ENCODE measurements at places on chromosomes 7 and 10.
A peak's percentile ranks its signal among the peaks of the same experiment; 100 is the strongest.

- no peak for DNase-seq
These were observed 28.9 kb upstream of the PCGF5 start for GRCh38 chr10:91191584-91191919.

DNA sequence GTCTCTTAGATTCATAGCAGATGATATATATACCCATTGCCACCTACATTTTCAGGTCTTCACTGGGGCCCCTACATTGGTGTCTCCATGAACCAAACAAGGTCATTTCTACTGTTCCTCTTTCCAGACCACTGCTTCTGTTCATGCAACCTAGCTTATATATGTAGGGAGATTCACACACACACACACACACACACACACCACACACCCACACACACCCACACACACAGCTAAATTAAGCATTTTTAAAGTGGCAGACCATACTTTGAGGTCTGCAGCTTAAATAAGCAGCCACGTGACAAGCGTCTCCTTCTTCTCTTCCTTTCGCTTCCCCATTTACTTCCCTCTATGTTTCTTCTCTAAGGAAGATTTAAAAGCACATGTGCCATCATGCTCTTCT is 70.0 kb upstream of the CC2D2B start:
- DNase-seq: no peak

- no peak for DNase-seq
These were observed 1.4 kb upstream of the PKD1L1 start for GRCh38 chr7:47949703-47950102.

DNA sequence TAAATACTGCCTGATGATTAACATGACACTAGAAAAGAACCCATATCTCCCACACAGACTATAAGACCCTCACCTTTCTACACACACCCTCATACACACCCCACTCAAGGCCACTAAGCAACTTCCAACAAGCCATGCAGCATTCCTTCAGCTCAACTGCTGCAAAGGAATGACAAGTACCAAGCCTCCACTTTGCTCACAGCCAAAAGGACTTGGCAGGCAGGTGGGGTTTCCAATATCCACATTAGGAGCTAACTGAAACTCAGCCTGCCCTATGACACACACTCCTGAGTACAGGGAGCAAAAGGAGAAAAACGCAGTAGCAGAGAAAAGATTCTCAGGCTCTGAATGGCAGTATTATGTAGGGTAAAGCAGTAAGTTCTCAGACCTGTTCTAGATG is 13.4 kb downstream of the USP54 start:
- peak; percentile 81 for DNase-seq

- no peak for DNase-seq
These were observed 222.6 kb downstream of the EBF3 start for GRCh38 chr10:129741280-129741977.

GRCh38 chr7:73888959-73889358 is 28.0 kb downstream of the TMEM270 start:
- DNase-seq: no peak

DNA sequence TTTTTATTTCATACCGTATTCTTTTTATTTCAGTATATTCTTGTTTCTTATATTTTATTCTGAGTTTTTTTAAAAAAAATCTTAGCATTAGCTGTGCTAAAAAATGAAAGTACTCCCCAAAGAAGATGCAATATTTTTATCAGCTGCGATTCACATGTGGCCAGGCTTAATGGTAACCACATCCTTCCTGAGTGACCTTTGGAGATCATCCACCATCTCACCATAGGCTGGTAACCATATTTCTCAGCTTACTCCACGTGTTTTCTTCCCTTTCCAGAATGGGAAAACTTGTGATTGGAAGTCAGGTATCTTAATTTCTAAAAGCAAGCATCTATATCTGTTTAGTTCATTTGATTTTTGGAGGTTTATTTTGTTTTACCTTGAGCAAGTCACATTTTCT is 18.8 kb upstream of the LIPM start:
- DNase-seq: peak; percentile 45

- DNase-seq: no peak
These were observed 10.0 kb downstream of the TLX1 start for GRCh38 chr10:101140950-101141615.

DNA sequence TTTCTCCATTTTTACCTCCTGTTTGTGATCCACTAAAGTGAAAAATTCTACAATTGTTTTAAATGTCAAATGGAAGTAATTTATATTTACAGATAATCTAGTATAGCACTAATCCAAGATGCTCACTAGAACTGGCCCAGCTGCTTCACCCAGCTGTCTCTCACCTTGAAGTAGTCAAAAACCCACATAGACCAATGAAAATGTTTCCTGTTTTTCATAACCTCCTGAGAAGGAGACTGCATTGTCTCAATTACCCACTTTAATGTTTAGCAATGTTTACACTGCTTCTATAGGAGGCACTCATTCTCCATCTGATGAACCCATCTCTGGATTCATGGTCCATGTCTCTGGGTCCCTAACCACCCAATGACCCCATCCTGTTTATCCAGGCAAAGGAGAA is 56.1 kb upstream of the ADO start:
- DNase-seq: no peak

GRCh38 chr10:18610517-18610916 is 40.9 kb downstream of the NSUN6 start:
- DNase-seq: peak; percentile 80

DNA sequence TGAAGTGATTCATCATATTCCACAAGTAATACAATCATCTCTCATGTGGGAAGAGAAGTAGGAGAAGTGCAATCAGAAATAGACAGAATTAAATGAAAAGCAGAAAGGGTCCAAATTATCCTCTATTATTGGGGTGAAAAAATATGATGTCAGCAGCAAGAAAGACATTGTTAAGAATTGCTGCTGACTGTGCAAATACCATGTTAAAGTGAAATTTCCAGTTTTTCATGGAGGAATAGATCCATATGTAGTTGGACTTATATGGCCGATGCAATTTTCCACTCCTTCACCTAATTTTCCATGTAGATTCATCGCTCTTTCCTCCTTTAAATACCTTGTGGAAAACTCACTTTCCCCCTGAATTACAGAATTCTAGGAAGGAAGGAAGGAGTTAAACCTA is 819.8 kb downstream of the GATA3 start:
- DNase-seq: no peak

DNA sequence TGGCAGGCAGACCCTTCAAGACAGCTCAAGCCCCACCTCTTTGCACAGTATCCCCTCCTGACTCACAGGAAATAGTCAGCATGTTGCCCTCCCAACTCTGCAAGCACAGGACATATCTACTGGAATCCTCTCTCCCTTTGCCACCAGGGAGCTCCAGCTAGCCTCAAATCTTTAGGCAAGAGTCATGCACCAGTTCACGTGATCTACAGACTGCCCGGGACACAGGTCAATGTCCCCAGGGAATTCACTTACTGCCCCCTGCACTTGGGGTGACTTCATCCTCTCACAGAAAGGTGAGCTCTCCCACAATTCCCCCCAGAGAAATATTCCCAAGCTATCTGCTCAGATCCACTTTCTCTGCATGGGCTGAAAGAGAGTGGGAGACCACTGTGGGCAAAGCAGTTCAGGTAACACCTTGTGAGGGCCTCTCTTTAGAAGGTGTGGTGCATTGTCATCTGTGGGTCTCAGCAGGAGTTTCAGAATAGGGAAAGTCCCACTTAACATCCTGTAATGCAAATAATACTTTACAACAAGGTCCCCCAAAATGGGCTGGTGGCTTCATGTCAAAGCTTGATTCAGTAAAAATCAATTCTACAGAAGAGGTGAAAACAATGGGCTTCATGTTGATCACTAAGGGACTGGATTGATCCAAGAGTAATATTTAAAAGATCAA is 129.9 kb downstream of the NOC3L start:
- no peak for DNase-seq

- DNase-seq: no peak
These were observed 319.7 kb upstream of the POM121L12 start for GRCh38 chr7:52715701-52716100.

- DNase-seq: no peak
These were observed 2.0 kb upstream of the ASB13 start for GRCh38 chr10:5668429-5668828.

DNA sequence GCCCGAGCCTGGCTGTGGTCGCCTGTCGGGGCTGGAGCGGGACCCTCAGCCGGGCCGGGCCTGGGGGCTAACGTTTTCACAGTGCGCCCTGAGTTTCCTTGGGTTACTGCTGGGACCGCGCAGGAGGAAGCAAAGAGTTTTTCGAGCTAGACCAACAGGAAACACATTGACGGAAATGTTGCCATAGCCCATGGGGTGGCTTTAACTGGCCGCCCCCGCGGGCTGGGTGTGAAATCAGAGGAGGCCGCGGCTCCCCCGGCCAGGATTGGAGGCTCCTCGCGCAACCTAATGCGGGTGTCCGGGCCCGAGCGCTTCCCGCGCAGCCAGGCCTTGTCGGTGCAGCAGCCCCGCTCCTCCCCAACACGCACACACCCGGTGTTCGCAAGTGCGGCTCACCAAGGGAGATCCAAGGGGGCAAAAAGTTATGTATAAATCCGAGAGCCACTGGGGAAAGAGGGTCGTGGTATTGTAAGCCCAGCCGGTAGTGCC is 1.9 kb downstream of the HHEX start:
- DNase-seq: no peak

DNA sequence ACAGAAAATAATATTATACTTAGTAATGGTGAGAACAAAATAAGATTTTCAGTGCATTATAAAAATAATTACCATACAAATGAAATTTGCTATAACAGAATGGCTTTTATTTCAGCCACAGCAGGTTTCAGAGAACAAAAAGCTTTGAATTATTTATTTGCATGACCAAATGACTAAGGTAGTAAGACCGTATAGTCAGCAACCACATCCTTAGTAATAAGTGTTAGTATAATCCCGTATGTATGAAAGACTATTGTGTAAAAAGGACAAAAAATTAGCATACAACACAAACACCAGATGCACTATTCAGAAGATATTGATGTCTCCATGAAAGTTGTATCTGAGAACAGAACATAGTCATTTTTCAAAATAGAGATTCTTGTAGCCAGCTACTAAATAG is 12.2 kb downstream of the PDZD8 start:
- DNase-seq: peak; percentile 76

DNA sequence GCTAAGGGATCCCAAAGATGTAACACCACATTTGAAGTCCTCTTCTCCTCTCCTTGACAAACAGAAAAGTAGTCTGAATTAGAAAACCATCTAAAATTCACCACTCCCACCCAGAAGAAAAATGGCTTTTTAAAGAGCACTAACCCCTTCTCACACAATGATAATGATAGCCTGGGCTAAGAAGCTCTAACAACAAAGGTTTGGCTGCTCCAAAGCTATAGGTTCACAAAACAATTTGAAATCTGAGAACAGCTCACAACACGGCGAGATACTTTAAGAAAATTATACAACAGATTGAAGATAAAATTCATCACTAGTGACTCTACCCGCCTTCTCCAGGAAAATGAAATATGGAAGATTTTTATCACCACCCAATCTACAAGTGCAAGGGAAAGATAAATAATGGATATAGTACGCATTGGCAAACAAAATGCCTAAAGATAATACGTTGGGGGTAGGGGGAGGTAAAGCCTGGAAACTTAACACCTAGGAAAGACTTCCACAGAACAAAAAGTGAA is 7.4 kb downstream of the ITGB1 start:
- DNase-seq: no peak

DNA sequence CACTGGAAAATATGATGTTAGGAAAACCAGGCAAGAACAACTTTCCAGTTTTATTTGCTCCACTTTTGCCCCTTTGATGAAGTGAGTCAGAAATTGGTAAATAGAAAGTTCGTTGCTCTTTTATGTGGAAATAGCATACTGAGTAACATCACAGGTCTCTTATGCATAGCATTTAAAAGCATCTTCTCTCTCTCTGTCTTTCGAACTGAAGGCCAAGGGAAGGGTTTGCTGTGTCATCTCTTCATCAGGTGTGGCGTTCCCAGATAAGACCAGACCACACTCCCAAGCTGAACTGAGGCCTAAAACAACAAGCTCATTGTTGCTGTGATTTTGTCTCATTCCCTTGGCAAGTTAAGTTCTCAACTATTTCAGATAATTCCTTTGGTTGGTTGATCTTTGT is 131.8 kb upstream of the GRB10 start:
- no peak for DNase-seq

DNA sequence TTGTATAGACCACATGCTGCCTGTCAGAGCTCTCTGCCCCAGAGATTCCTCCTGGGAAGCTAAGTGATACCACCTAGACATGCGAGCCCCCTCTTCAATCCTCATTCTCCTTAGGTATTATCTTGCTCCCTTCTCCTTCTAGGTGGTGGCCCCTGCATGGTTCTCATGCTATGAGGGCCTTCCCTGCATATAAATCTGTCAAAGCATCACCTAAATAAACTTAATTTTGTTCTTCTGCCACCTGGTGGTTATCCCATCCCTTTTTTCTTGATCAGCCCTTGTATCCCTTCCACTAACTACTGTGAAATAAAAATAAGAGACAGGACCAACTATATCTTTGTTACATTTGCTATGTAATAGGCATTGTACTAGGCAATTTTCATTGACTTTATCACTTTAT is 242.1 kb downstream of the CDC14C start:
- peak; percentile 1 for DNase-seq

GRCh38 chr10:117543225-117544003 is 868 bp downstream of the EMX2 start:
- DNase-seq: no peak

DNA sequence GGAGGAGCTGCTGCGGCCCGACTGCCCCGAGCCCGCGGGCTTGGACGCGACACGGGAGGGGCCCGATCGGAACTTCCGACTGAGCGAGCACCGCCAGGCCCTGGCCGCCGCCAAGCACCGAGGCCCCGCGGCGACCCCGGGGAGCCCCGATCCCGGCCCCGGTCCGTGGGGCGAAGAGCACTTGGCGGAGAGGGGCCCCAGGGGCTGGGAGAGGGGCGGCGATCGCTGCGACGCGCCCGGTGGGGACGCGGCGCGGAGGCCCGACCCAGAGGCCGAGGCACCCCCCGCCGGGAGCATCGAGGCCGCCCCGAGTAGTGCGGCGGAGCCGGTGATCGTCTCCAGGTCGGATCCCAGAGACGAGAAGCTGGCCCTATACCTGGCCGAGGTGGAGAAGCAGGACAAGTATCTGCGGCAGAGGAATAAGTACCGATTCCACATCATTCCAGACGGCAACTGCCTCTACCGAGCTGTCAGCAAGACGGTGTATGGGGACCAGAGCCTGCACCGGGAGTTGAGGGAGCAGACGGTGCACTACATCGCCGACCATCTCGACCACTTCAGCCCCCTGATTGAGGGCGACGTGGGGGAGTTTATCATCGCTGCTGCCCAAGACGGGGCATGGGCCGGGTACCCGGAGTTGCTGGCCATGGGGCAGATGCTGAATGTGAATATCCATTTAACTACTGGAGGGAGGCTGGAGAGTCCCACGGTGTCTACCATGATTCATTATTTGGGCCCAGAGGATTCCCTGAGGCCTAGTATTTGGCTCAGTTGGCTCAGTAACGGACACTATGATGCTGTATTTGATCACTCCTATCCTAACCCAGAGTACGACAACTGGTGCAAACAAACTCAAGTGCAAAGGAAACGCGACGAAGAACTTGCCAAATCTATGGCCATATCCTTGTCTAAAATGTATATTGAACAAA is 1.4 kb downstream of the OTUD1 start:
- peak; percentile 17 for DNase-seq

All from astrocyte of the spinal cord (primary cell).